GM19239 (cell line): ENCODE measurements at places on chromosomes 11 and 22.
A peak's percentile ranks its signal among the peaks of the same experiment; 100 is the strongest.

- DNase-seq = peak; percentile 30
Measured at GRCh38 chr22:36221799-36222751, 17.3 kb downstream of the APOL2 start.

GRCh38 chr11:36060926-36061325 is 117.1 kb downstream of the LDLRAD3 start:
- DNase-seq = no peak

- DNase-seq = no peak
Measured at GRCh38 chr22:46948411-46949144, 186.1 kb downstream of the TBC1D22A start.

- DNase-seq = no peak
Measured at GRCh38 chr11:21316591-21316990, 647.2 kb downstream of the NELL1 start.

- no peak for DNase-seq
Measured at GRCh38 chr11:57213342-57214097, 23.5 kb downstream of the APLNR start.

DNA sequence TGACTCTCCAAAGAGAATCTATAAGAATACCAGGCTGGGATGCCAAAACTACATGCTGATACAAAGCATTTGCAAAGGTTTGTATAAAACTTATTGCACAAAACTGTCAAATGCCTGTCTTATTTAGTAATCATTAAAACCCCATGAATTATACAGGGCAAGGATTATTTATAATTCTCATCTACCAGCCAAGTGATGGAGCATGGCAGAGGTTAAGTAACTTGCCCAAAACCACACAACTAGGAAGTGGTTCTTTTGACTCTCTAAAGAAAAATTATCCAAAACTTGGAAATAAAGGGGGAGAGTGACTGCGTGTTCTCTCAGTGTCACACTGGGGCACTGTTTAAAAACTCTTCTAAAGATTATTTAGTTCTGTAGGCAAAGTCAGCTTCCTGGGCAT is 17.4 kb upstream of the CLMP start:
- no peak for DNase-seq

- no peak for DNase-seq
Measured at GRCh38 chr11:59151761-59152160, 9.1 kb downstream of the FAM111A start.

- DNase-seq = no peak
Measured at GRCh38 chr11:9859554-9860305, 195.9 kb downstream of the SWAP70 start.

DNA sequence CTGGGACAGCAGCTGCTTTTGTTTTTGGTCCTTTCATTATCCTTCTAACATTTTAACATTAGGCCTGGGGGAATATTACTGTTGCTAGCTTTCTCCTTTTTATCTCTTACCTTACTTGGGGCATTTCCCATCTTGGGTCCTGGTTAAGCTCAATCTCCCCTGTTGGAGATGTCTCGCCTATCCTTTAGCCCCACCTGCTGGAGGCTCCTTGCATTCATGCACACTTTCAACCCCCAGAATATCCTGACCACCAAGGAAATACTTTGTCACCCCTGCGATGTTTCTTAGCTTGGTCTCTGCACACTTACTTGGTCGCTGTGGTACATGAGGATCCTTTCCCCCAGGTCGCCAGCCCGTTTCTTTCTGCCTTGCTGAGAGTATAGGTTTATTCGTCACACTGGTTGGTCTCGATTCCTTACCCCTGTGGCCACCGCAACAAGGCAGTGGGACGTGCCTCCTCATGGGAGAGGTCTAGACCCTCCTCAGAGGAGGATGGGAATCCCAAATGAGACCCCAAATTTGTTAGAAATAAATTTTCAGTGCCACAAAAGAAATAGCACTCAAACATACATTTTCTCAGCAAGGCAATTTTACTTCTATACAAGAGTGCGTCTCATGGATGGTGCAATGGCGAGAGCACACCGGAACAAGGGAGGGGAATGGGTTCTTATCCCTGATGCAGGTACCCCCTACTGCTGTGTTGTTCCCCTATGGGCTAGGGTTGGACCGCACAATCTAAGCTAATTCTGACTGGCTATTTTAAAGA is 5.4 kb upstream of the TXN2 start:
- no peak for DNase-seq

DNA sequence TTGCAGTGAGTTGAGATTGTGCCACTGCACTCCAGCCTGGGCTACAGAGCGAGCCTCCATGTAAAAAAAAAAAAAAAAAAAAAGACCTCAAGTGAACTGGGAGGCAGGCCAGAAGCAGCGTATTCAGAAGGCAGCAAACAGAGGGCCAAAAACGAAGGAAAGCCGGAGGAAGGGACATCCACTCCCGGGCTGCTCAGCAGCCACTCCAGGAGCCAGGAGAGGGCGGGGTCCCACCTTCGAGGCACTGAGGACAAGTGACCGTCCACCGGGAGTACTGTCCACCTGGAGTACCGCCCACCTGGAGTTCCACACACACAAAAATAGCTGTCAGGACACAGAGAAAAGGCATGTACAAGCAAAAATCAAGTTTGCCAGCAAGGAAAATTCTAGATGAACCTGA is 5.5 kb downstream of the TOLLIP start:
- DNase-seq = no peak

DNA sequence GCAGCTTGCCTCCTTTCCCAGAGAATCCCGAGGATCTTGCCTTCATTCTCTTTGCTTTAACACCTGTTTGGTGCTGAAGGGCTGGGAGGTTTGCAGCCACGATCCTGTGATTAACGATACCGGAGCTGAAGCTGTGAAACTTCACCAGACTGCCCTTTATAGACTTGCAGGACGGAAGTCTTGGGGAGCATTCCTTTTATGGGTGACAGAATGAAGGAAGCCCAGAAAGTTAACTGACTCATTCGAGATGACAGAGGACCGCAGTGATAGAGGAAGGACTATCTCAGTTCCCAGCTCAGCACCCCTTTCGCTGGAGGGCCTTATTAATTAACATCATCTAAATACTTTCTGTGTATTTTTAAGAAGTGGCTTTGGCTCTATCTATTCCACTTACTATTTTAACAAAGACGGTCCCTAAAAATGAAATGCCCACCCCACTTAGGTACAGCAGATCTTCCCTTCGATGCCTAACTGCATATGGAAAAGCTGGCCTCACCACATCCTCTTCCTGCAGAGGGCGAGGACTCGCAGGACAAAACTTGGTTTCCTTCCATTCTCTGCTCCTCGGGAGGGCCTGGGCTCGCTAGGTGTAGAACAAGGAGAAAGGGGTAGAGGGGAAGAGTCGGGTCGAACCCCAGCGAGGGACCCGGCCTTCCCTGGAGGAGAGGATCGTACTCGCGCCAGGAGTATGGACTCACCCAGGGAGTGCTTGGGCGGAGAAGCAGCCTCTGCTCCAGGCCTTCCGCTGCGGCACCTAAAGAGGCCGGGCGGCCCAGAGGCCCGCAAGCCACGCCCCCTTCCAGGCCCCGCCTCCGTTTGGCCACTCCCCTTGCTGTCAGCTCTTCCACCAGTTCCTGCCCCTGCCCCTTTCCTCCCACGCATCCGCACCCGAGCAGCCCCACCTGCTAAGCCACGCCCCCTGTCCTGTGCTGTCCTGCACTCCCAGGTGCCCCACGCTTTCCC is 30.7 kb upstream of the USP47 start:
- DNase-seq = no peak
